ENCODE measurements at places on chromosomes 4 and X.

DNA sequence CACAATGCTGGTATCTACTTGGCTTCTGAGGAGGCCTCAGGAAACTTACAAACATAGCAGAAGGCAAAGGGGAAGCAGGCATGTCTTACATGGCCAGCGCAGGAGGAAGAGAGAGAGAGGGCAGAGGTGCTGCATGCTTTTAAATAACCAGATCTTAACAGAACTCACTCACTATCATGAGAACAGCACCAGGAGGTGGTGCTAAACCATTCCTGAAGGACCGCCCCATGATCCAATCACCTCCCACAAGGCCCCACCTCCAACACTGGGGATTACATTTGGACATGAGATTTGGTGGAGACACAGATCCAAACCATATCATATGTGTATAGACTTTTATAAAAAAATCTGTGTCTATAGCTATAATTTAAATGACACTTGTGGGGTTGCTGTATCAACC, 48.6 kb upstream of the ERVMER34-1 start:
- DNase-seq, result no peak

DNA sequence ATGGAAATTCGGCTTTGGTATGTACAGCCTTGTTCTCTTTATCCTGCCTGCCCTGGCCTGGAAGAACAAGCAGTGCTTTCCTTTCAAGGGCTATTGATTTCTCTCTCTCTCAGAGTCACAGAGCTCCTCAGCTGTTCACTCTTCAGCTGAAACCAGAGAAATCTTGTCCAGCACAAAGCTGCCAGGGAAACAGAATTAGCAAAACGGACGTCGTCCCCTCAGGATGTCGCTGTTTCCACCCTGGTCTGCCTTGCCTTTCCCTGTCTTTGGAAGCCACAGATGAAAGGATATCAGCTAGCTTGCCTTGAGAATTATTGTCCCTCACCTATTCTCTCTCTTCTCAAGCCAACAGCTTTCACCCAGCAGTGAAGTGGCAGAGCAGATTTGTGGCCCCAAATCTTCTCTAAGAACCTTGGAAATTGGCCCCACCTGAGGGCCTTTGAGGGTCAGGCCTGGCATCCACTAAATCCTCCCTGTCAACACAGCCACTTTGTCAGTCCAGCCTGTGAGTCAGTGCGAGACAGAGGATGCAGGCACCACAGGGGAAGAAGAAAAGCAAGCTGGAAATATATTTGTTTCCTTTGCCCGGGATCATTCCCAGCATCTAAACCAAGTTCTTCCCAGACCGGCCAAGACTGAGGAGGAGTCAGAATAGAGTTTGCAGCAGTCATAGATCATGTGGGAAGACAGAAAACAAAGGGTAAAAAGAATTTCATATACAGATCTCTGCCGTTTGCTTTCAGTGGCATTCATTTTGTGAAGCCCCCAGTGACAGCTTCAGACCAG, 63.8 kb upstream of the MTM1 start:
- DNase-seq, result no peak

GRCh38 chr4:174038481-174038880, 245.0 kb downstream of the FBXO8 start:
- no peak for DNase-seq

DNA sequence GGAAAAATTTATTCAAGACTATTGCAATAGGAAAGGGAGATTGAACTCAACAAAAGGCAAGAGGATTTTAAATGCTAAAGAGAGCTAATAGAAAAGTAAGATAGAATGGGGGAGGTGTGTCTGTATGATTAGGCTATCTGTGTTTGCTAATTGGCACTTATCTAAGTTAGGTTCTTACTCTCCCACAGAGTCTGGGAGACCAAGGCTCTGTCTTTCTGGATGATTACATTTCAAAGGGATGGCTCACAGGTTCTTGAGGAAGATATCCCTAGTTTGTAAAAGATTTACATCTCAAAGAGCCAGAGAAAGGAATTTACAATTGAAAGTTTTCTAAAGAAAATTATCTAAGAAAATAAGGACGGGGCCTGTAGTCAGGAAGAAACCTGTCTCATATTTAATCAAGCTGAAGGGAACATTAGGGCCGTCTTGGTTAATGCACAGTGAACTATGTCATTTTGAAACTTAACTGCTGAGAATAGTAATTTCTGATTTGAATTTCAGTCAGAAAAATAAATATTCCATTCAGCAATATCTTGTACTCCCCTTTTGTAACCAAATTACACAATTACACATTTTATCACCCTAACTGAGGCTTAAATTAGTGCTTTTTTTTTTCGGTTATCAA, 75.8 kb downstream of the MAGEB10 start:
- DNase-seq, result no peak

DNA sequence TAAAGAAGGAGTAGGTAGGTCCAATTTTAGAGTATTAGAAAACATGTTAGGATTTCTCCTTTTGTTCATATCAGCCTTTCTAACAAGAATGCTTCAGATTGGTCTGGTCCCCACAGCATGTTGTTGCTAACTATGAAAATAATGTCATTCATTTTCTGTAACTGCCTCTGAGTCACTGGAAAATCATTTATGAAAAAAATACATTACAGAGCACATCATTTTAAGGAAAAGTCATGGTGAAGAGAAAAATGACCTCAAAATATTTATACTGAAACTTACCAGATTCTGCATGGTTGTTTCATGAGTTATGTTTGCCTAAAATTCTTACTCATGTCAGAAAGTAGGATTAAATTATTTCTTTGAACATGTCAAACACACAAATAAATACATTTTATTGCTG, 35.2 kb downstream of the DTHD1 start:
- peak; percentile 49 for DNase-seq

GRCh38 chr4:94516067-94516466, 64.3 kb downstream of the PDLIM5 start:
- peak; percentile 38 for DNase-seq

GRCh38 chr4:153019906-153020305, 83.8 kb downstream of the FHDC1 start:
- DNase-seq, result no peak

DNA sequence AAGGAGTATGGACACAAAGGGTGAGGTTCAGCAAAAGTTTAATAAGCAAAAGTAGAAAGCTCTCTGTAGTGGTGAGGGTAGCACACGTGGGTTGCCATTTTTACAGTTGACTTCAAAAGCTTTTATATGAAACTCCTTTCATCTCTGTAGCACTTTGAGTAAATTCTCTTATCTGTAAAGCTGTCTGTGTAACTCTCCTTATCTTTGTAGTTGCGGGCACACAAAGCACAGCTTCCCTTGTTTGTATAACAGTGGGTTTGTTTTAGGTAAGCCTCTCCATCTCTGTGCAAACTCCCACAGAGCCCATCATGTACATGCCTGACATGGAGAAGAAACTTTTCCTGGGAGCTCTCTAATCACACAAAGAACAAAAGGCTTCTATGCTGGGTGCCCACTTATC, 325.9 kb upstream of the PABPC5 start:
- DNase-seq, result no peak

- no peak for DNase-seq
Measured at GRCh38 chr4:175380841-175381240, 431.2 kb downstream of the GPM6A start.

GRCh38 chr4:142549248-142549647, 296.9 kb downstream of the INPP4B start:
- no peak for DNase-seq

DNA sequence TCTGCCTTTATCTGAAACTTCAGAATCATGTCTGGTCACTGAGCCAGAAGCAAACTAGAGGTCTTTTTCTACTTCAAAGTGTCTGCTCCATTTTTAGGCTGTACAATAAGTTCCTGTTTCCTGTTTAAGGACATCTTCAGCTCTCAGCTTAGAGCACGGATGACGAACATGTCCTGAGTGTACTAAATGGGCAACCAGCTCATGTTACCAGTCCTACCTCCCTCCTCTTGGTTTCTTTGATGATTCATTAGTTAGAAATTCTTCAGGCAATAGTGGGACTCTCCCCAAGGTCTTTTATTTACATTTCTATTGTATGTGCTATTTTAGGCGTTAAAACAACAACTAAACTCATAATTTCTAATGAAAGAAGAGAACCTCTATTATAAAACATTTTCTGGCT, 58.0 kb downstream of the ENPEP start:
- DNase-seq, result peak; percentile 84

GRCh38 chr4:134740290-134740689, 538.7 kb upstream of the PABPC4L start:
- no peak for DNase-seq

GRCh38 chr4:52665592-52665991, 6.5 kb upstream of the USP46 start:
- no peak for DNase-seq

DNA sequence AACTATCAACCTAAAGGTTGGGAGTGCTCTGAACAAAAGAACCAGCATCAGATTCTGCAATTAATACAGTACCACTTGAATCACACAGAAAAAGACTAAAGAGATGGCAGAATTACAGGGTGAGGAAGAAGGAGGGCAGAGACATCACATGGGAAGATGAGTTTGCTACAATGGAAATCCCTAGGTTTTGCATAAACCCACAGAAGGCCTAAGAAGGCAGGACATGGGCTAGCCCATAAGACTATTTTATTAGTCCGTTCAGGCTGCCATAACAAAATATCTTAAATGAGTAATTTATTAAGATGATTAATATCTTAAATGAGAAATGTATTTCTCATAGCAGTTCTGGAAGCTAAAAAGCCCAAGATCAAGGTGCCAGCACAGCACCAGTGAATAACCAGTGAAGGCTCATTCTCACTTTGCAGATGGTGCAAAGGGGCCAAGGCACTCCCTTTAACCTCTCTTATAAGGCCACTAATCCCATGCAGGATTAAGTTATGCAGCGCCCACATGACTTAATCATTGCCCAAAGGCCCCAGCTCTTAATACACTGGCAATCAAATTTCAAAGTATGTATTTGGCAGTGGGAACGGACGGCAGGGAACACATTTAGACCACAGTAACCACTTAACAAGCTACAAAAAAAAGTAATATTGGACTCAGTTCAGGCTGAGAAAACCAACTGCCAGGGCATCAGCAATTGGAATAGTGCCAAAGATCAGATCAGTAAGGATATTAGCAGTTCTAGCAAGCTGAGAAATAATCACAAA, 47.6 kb upstream of the NEUROG2 start:
- no peak for DNase-seq

- DNase-seq, result no peak
Measured at GRCh38 chr4:152448038-152448707, 87.7 kb downstream of the FBXW7 start.

All from HS-5 (cell line).